ENCODE measurements at places on chromosomes 6 and 20.
A peak's percentile ranks its signal among the peaks of the same experiment; 100 is the strongest.

DNA sequence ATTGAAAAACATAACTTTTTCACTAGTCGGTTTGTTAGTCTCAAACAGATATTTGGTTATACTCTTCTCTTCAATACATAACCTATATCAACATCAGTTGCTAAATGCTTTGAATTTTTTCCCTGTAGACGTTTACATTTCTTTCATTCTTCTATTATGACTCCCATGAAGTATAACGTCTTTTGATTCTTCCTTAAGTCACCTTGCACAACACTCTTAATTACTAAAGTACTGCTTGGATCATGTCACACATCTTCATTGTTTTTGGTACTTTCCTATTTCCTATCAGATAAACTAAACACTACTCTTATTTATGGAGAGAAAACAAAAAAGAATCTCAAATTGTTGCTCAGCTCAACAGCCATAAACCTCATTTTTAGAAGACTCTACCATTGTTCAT, 23.0 kb upstream of the BMP5 start:
- peak; percentile 36 for DNase-seq

DNA sequence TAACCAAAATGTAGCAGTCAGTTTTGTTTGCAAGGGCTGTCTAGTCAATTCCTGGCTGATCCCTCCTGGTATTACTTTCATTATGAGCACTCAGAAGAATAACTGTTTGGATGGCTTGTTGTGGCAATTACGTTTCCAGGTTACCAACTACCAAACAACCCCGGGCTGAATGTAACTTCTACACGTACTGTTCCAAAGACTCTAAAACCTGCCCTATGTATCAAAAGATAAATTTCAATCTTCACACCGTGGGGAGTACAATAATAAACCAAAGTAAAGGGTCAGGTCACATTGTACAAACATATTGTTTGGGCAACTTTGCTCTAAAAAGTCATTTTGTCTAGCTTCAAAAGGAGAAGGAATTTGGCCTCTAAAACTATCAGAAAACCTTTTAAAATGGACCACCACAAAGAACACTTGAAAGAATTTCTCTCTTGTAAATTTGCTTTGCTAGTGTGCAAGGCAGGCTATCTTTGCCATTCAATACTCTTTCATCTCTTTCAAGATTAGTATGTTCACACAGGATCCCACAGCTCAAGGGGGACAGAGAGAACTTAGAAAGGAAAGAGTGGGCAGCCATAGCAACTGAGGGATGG, 27.6 kb downstream of the DCDC2 start:
- no peak for DNase-seq

GRCh38 chr6:37017606-37018197, 12.2 kb downstream of the FGD2 start:
- DNase-seq = no peak

- no peak for DNase-seq
Measured at GRCh38 chr6:135627092-135627715, 129.7 kb upstream of the AHI1 start.

- no peak for DNase-seq
Measured at GRCh38 chr6:148175550-148176188, 167.0 kb upstream of the SASH1 start.

- DNase-seq = no peak
Measured at GRCh38 chr20:7770046-7770445, 170.2 kb downstream of the HAO1 start.

- DNase-seq = no peak
Measured at GRCh38 chr6:165729307-165729936, 66.4 kb upstream of the PDE10A start.

DNA sequence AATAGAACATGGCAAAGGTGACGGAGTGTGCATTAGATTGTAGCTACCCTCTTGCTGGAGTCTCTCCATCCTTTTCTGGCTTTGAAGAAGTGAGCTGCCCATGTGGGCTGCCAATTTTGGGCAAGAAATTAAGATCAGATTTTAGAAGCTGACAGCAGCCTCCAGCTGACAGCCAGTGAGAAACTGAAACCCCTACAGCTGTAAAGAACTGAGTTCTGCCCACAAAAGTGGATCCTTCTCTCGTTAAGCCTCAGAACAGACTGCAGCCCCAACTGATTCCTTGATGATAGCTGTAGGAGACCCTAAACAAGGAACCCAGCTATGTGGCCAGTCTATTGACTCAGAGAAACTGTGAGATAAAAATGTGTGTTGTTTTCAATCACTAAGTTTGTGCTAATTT, 134.1 kb downstream of the CD109 start:
- DNase-seq = no peak

DNA sequence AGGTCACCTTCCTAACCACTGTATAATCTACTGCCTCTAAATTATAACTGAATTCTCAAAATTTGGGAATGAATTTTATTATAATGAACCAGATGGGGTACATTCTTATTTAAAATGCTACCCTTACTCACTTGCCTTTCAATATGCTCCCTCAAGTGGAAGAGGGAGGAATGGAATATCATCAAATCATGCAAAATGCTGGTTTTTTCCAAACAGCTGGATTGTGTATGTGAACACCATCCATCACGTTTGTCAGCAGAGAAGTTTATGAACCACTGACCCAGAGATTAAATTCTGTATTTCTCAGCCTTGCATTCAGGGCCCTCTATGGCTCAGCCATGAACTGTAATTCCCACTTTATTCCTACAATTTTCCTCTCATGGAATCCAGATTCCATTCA, 40.5 kb downstream of the CBLN4 start:
- DNase-seq = no peak

- no peak for DNase-seq
Measured at GRCh38 chr20:8213831-8214587, 81.9 kb downstream of the PLCB1 start.

GRCh38 chr6:168160506-168161370, 81.7 kb upstream of the FRMD1 start:
- no peak for DNase-seq

DNA sequence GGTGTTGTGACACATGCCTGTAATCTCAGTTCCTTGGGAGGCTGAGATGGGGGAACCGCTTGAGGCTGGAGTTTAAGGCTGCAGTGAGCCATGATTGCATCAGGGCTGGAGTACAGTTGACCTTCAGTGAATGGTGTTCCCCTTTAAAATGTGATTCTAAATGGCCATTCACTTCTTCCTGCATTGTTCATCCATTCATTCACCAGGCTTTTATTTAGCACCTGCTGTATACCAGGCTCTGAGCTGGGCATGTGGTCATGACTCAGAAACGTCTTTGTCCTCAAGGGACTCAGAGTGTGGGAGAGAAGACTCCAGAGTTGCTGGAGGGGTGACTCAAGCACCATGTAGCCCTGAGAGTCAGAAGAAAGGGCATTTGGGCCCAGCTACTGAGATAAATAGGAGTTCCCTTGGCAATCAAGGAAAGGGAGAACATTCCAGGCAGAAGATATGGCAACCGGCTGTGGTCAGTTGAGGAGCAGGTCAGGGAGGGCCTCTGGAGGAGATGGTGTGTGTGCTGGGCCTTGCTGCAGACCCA, 101.1 kb downstream of the DLGAP4 start:
- DNase-seq = no peak

DNA sequence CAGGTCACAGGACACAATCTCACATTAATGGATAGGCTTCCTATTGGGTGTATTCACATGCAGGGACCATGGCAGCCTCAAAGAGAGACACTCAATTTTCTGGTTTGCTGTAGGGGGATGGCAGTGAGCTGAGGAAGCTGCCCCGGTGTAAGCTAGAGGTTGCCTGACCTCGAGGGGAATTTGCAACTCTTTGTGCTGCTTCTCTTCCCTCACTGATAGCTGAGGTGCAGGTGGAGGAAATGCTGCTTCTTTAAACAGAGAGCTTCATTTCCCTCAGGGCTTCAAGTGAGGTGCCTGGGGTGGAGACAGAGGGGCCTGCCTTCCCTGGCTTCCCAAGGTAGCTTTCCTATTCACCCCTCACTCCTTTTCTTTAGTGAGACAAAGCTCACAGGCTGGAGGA, 151.9 kb downstream of the CD83 start:
- no peak for DNase-seq

- DNase-seq = no peak
Measured at GRCh38 chr20:37888641-37889040, 14.3 kb upstream of the VSTM2L start.

- no peak for DNase-seq
Measured at GRCh38 chr20:34389954-34390555, 27.0 kb downstream of the ITCH start.

GRCh38 chr6:44126320-44127149, 717 bp downstream of the MRPL14 start:
- no peak for DNase-seq

- DNase-seq = no peak
Measured at GRCh38 chr20:4683261-4683660, 38.4 kb upstream of the PRND start.

GRCh38 chr20:53574819-53575218, 18.8 kb downstream of the ZNF217 start:
- no peak for DNase-seq

DNA sequence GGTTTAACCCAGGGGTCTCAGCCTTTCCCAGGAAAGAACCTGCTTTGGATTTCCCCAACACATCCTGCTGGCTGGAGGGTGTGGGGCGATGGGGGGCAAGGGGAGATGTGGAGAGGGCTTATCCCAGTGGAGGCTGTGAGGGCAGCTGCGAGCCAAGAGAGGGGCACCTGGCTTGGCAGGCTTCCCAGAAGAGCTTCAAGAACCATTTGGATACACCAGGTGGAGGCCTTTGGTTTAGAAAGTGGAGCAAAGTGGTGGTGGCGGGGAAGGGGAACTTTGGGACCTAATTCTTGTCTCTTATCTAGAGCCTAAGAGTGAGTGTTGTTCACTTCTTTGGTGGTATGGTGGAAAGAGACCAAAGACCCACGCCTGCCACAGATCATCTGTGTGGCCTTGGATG, 12.4 kb downstream of the CD40 start:
- no peak for DNase-seq

DNA sequence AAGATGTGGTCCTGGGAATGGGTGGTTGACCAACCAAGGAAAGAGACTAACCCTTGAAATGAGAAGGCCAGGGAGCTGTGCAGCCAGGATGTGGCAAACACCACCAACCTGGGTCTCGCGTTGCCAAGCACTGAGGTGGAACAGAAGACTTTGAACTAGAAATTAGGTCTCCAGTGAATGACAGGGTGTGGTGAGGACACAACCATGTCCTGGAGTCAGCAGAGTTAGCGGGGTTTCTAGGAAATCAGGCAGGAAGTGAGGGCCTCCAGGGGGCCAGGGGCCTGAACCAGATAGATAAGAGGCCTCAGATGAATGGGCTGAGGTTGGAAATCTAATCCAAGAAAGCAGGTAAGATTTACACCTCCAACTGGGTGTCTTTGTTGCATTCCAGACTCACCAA, 353.3 kb upstream of the ARID1B start:
- no peak for DNase-seq

GRCh38 chr6:10310330-10310653, 104.6 kb downstream of the TFAP2A start:
- DNase-seq = no peak

- DNase-seq = no peak
Measured at GRCh38 chr6:154596009-154596408, 85.5 kb upstream of the CNKSR3 start.

DNA sequence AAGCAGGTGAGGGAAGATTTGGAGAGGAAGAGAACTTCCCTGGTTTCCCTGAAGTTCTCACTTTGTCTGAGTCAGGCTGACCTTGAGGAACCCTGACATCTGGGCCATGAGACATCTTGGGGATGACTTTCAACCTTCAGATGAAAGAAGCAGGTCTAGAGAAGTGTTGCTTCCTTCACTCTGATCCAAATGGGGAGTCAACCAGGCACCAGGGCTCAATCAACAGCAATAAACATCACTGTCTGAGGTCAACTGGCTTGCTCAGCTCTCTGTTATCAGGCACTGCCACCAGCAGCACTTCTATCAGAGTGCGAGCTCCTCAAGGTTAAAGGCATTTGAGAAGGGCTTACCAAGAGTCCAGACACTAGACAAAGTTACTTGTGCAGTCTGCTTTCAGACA, 6.3 kb downstream of the ACOT8 start:
- DNase-seq = no peak

DNA sequence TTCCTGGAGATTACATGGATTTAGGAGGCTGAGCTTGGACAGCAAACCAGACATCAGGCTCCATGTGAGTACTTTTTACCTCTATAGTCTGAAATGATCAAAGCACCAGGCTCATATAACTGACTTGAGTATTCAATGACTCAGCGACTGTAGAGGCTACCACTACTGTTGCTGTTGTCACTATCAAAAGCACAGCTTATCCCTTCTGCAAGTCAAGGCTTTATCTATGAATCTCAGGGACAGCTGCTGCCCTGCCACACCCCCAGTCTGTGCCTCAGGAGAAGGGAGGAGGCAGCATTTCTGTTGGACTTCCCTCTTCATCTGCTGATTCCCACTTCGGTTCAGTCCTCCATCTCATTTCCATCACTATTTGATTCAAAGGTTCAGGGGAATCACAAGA, 80.5 kb upstream of the CNR1 start:
- DNase-seq = no peak

GRCh38 chr6:47598367-47598766, 100.0 kb upstream of the ADGRF4 start:
- DNase-seq = no peak

GRCh38 chr6:34145161-34146020, 496 bp downstream of the GRM4 start:
- no peak for DNase-seq

GRCh38 chr6:133948472-133948871, 4.6 kb upstream of the TBPL1 start:
- no peak for DNase-seq

- DNase-seq = no peak
Measured at GRCh38 chr20:24572862-24573261, 103.4 kb downstream of the SYNDIG1 start.

- no peak for DNase-seq
Measured at GRCh38 chr6:68368845-68369244, 266.2 kb upstream of the ADGRB3 start.

DNA sequence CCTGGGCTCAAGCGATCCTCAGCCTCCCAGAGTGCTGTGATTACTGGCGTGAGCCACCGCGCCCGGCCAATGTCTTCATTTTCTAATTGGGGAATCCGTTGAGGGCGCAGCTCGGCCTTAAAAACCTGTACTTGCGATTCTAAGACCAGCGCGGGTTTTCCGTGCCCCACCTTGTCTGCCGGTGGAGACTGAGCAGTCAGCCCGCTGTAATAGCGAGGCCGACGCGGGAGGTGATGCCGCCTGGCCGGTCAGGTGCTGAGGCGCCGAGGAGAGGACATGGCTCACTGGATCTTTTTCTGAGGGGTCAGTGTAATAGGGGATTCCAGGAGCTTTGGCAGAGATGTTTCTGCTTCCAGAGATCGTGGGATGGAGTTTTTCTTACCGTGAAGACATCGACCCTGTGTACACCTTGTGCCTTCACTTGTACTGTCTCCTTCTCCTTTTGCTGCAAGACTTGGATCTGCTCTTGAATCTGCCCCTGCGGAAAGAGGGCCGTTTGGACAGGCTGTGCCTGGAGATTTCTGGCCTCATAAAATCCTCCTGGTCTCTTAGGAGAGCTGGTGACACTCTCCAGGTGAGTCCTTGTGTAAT, 1.5 kb downstream of the TRIM31 start:
- DNase-seq = no peak

GRCh38 chr20:576156-576555, 32.6 kb upstream of the CSNK2A1 start:
- no peak for DNase-seq

GRCh38 chr20:37976887-37977286, 56.4 kb downstream of the TTI1 start:
- DNase-seq = no peak
